ENCODE measurements at places on chromosomes 5 and 9.

- no peak for DNase-seq
Observed at GRCh38 chr9:124975131-124975530, 34.2 kb upstream of the GOLGA1 start.

DNA sequence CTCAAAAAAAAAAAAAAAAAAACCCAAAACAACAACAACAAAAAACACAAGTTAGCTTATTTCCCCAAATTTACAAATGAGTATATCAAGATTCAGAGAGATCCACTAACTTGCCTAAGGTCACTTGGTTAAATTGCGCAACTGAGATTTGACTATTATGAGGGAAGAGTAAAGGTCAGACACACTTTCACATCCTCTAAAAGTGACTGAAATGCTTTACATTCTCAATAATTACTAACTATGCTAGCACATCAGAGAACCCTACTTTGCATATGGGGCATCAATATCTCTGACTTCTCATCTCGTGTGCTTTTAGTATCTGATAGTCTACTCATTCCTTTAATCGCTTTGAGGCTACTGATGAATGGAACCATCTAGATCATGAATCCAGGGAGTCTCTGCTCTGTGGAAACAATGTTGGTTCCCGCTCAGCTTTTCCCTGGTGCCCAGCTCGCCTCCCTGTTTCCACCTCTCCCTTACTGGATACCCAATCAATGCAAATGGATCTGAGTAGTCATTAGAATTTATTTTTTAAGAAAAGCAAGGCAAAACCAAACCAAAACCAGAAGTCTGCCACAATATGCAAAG is 182.1 kb upstream of the TRIM32 start:
- DNase-seq = no peak

DNA sequence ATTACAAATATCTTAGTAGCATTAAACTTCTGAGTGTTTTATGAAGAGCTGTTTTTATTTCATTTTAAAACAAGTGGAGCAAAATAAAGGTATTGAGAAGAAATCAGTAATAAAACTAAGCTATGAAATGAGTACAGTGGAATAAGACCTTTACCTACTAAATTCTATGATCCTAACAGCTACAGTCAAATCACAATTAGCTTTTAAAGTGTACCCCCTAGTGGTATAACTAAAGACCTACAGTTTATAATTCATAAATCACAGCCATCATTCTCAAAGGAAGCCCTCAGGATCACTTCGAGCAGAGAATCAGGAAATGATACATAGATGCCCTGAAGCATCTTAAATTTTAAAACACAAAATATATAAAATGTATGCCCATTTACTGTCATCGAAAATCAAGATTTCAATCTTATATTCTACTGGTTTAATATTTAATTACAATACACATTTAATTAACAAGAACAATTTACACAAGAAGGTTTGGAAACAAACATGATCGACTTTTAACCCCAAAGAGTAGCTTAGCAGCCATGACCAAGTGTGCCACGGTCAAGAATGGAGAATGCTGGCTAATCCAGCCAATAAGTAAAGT is 12.3 kb downstream of the CCNH start:
- DNase-seq = no peak

DNA sequence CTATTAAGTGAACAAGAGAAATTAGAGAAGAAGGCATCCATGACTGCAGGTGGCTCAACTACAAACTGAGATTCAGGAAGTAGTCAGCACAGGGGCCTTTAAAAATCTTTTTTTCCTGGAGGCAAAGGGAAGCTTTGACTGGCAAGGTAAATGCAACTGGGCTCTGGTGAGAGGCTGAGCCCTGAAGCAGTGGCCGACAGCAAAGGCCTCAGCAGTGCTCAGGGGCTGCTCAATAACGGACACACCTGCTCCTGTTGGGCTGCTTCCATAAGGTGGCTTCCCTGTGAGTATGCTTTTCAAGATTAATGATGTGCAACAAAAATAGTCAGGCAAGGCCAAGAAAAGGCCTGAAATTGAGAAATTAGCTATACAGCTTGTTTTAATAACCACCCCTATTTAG is 134.2 kb upstream of the RGMB start:
- no peak for DNase-seq

DNA sequence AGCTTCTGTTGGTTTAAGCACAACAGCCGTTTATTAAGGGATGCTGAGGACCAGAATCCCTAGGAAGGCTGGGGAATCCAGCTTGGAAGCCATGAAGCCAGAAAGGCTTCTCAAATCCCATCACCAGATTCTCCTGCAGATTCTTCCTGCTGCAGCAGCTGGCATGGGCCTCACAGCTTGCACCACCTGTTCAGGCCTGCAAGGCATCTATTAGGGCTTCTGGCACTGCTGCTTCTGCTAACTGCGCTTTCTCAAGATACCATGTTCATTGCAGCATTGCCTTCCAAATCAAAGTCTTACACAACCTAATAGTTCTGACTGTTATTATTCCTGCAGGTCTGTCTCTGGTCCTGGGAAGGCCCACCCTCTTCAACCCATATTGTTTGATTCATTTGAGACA is 51.2 kb upstream of the ZNF366 start:
- DNase-seq = no peak

GRCh38 chr5:68295772-68296171 is 80.2 kb downstream of the PIK3R1 start:
- DNase-seq = no peak

DNA sequence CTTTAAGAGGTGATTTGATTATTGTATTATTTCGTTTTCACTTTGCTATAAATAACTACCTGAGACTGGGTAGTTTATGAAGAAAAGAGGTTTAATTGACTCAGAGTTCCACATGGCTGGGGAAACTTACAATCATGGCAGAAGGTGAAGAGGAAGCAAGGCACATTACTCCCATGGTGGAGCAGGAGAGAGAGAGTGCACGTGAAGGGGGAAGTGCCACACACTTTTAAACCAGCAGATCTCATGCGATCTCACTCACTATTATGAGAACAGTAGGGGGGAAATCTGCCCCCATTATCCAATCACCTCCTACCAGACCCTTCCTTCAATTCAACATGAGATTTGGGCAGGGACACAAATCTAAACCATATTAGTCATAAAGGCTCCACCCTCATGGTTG is 36.1 kb upstream of the NDFIP1 start:
- no peak for DNase-seq

GRCh38 chr9:112853882-112854585 is 36.6 kb downstream of the SLC46A2 start:
- no peak for DNase-seq

DNA sequence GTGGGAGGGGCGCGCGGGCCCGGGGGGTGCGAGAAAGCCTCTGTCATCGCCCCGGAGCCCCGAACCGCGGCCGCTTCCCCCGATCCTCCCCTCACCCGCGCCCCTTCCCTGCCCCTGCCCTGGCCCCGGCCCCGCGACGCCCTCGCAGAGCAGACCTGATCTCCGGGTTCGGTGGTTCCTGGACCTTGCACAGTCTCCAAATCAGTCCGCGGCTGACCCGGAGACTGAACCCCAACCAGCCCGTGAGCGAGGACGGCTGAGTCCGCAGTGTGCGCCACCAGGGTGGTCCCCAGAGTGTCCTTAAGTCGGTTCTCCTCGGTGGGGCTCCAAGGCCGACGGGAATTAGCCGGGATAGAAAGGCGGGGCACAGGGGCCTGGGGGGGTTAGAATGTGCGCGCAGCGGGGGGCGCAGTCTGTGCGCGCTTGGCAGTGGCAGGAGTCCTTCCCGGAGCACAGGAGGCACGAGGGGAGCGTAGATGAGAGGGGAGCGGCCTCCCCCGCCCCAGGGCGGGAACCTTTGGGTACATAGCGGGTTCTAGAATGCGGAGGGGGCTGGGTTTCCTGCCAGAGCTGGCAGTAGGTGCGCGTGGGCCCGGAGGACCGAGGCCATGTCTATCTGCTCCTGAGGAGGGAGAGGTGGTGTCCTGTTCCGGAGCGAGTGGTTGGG is 779 bp downstream of the PKN3 start:
- no peak for DNase-seq

GRCh38 chr5:175706499-175706898 is 48.6 kb downstream of the HRH2 start:
- DNase-seq = no peak

DNA sequence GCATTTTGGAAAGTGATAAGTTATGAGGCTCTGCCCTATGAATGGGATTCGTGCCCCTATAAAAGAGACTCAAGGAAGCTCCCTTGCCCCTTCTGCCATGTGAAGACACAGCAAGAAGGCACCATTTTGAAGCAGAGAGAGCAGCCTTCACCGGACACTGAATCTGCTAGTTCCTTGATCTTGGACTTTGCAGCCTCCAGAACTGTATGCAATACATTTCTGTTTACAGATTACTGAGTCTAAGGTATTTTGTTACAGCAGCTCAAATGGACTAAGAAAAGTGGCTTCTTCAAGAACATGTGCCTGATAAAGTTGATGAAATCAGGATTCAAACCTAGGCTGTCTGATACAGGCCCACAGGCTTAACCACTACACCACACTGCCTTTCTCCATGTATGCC is 131.6 kb upstream of the MAP3K1 start:
- no peak for DNase-seq

DNA sequence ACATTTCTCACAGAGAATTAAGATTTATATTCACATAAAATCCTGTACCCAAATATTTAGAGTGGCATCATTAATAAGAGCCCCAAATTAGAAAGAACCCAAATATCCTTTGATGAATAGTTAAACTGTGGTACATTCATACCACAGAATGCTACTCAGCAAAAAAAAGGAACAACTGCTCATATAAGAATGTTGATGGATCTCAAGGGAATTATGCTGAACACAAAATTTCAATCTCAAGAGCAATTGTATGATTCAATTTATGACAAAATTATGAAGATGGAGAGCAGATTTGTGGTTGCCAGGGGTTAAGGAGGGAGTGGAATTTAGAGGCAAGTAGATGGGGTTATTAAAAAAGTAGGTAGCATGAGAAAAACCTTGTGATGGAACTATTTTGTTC is 4.5 kb upstream of the PAIP1 start:
- DNase-seq = no peak

DNA sequence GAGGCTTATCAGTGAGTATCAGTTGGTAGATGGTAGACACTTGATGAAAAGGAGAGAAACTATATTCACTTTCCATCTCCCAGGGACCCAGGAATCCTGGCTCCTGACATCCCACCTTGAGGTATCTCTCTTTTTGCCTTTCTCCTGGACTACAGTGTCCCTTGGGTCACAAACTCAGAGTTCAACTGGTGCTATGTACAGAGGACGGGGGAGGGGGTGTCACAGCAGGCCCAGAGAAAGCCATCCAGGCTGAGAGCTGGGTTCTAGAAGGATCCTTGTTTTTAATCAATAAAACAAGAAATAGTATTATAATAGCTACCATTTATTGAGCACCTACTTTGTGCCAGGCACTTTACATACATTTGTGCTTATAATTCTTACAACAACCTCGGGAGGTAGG is 10.3 kb downstream of the MYORG start:
- no peak for DNase-seq

DNA sequence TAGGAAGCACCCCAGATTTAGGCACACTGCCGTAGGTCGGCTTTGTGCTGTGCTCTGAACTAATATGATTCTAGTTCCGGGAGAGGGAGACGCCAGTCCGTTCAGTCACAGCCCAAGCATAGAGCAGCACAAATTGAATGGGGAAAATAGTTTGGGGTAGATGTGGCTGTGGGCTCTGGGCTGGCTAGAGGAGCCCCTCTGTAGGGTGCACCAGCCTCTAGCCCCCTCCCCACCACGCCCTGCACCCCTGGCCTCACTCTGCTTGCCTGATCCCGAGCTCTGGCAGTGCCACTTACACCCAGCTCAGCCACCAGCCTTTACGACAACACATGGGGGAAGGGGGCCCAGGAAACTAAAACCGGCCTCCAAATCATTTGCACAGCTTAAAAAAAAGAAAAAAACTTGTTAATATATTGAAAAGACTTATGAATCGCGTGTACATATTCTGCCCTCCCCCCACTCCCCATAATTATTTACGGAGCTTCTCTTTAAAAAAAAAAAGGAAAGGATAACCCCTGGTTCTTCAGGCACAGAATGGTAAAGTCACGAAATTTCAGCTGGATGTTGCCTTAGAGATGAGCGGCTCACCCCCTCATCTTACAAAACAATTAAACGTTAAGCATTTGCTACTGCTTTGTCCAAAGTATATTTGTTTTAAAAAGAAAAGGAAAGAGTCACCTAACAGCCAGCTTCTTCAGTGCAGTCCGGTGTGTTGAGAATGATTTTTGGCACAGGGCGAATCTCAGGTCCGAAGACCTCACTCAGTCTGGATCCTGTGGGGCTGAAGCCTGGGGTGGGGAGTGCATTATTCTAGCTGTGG is 3.5 kb downstream of the LMX1B start:
- DNase-seq = no peak

DNA sequence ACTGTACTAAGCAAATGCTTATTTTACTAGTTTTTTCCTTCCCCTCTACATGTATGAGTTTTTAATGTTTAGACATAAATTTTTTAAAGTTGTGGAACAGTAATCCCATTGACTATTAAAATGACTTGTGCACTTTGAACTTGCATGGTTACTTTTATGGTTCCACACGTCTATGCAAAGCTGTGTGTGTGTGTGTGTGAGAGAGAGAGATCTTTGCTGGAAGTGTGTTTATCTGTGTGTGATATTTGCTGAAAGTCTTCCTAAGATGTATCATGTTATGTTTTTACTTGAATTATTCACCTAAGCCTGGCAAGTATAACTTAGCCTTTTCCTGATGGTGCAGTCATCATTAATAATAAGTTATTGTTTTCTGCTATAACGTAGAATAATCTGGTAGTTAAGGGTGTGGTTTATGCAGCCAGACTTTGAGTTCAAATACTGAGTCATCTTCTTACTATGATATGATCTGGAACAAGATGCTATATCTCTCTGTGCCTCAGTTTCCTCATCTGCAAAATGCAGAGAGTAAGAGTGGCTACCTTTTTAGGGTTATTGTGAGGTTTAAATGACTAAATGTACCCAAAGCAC is 138.6 kb downstream of the SMARCA2 start:
- no peak for DNase-seq

- DNase-seq = peak; percentile 46
Observed at GRCh38 chr5:72951671-72952468, 4.0 kb upstream of the FCHO2 start.

DNA sequence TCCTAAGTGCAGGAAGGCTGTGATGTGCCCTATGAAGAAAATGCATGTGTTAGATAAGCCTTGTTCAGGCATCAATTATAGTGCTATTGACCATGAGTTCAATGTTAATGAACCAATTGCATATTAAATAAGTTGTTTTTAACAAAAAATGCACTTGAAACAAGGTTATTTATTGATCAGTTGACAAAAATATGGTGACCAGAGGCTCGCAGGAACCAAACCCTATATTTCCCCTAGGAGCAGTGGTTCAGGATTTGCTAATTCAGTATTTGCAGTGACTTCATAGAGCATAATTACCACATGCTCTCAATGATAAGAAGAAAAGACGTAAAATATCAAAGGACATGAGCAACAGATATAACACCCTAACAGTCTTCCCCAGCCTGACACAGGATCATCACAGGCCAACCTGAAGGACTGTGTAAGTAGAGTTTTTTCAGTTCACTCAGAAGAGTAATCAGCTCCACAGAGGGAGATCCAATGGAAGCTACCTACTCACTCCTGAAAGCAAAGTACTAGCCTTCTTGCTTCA is 92.3 kb downstream of the SEMA5A start:
- no peak for DNase-seq

- DNase-seq = no peak
Observed at GRCh38 chr5:57431759-57432158, 50.9 kb downstream of the ACTBL2 start.
